ENCODE measurements at places on chromosomes 13 and 19. TPM values are rescaled to one million over a fixed set of nuclear protein-coding genes. Genes with fewer than 3 reads are reported as not detected.
A peak's percentile ranks its signal among the peaks of the same experiment; 100 is the strongest.

ZNF547 gene
- 2.2 TPM for polyA plus RNA-seq

GRCh38 chr13:67841071-67841470 is 610.9 kb upstream of the PCDH9 start:
- DNase-seq: no peak

GRCh38 chr13:45592758-45593157 is 22.8 kb downstream of the ERICH6B start:
- no peak for DNase-seq

GRCh38 chr13:80560609-80561008 is 219.7 kb upstream of the SPRY2 start:
- peak; percentile 81 for DNase-seq

- no peak for DNase-seq
These were observed 8.0 kb downstream of the PTH2 start for GRCh38 chr19:49415102-49415809.

GRCh38 chr13:114049026-114049425 is 75.2 kb upstream of the C13orf46 start:
- DNase-seq: no peak

DNA sequence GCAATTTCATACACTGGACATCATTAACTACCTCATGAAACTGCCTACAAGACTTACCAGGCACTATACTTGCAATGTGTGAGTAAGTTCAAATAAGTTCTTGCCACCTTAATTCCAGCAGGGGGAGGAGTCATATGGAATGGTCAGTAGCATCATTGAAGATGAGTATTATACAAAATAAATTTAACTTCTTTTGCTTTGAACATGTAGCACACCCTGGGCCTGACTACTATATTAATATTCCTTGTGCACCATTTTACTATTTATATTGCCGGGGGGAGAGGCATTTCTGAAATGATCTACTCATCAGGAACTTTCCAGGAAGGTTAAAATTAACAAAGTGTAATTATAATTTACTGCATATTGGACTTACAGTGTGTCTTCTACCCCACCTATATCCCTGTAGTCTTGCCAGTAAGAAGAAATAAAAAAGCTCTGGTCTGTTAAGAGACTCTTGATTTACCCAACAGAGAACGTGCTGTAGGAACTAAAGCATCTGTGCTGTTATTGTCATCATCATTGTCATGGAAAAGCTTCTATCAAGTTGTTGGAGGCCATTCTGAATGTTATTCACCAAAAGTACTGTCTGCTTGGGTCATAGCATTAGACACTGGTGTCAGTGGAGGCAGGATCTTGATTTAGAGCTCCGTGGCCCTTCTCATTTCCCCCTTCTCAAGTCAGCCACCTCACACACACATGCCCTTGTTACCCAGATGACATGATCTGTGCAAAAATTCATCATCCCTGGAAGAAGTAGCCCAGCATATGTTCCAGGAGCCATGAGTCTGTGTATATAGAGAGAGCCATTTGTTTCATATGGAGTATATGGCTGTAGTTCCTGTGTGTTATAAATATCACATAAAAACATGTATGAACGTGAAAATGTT is 147.1 kb downstream of the MTUS2 start:
- DNase-seq: no peak

DNA sequence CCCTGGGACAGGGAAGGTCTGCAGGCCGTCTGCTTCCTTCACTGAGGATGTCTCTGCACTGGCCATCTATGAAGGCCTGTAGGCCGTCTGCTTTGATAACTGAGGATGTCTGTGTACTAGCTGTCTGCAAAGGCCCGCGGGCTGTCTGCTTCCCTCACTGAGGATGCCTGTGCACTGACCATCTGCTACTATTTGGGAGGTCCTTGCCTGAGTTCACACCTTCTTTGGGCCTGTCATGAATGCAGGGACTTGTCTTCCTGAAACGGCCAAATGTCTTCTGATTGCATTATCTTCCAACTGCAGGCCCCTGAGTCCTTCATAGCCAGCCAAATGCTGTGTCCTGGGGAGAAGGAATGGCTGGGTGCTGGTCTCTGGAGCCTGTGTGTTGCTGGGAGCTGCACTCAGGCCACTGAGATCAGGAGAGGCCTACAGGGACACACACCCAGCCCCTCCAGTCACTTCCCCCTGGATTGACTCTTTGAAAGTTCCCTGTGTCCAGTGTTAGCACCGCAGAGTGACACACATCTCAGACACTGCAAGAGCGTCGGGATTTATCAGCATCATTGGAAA is 72.9 kb downstream of the TEX29 start:
- no peak for DNase-seq

OVOL3 gene
- not detected for polyA plus RNA-seq

DNA sequence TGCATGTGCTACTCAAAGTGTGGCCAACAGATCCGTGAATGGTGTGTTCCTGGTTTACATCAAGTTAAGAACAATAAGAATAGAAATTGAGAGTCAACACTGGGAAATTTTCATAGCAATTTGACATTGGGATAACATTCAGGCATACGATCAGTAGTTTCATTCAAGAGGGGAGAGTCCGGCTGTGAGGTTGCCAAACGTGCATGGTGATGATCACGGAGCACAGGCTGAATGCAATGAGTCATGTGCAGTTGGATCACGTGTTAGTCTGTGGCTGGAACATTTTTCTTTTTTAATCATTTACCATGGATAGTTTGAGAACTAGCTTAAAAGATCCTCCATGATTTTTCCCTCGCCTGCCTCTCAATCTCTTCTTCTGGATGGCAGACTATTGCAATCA is 2.5 kb upstream of the DCT start:
- no peak for DNase-seq

Data from muscle of arm (tissue), 14 donors.